ENCODE measurements at places on chromosomes 16 and 17. TPM values are rescaled to one million over a fixed set of nuclear protein-coding genes. Genes with fewer than 3 reads are reported as not detected.

- H3K4me3 ChIP-seq, result no peak overlapping the region
- no peaks in the 10 kb centered on the region for H3K27me3 ChIP-seq
- H3K4me1 ChIP-seq, result peaks cover 25% of the 10 kb centered on the region
- no peaks in the 10 kb centered on the region for H3K36me3 ChIP-seq
- H3K27ac ChIP-seq, result peak overlapping the region; percentile 29
- DNase-seq, result no peak
Measured at GRCh38 chr16:66036793-66037715, 329.4 kb upstream of the CDH5 start.

The CDK3 gene
- 2.6 TPM for total RNA-seq

GRCh38 chr17:336110-337021 is 16.2 kb downstream of the RPH3AL start:
- H3K4me1 ChIP-seq, result no peaks in the 10 kb centered on the region
- no peaks in the 10 kb centered on the region for H3K27me3 ChIP-seq
- no peaks in the 10 kb centered on the region for H3K36me3 ChIP-seq
- H3K4me3 ChIP-seq, result no peak overlapping the region
- H3K27ac ChIP-seq, result no peak overlapping the region

GRCh38 chr17:81513372-81513752 is 763 bp upstream of the ACTG1 start:
- DNase-seq, result peak; percentile 92
- H3K4me1 ChIP-seq, result peaks cover 38% of the 10 kb centered on the region
- no peaks in the 10 kb centered on the region for H3K27me3 ChIP-seq

All from sigmoid colon (tissue), 7 donors.